ENCODE measurements at places on chromosomes 5 and 9.

GRCh38 chr5:88930335-88930734 is 47.4 kb upstream of the MEF2C start:
- no peak for DNase-seq

- no peak for DNase-seq
Measured at GRCh38 chr5:119417891-119418605, 34.2 kb upstream of the HSD17B4 start.

GRCh38 chr9:129731477-129732085 is 21.3 kb downstream of the PTGES start:
- DNase-seq = no peak

DNA sequence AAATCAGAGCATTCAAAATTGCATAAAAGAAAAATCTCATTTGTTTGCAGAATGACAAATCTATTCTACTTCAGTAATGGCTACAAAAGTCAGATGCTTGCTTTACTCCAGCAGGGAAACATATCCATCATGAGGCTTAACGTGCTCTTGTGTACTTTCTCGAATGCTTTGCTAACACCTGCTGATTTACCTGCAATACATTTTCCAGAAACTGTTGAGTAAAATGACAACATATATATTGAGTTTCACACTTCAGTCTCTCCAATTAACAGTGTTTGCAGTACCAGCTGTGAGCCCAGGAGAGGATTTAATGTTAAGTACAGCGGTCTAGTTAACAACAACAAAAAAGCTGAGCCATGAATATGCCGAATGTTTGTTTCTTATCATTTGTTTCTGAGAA is 391.5 kb upstream of the SMC2 start:
- DNase-seq = no peak

DNA sequence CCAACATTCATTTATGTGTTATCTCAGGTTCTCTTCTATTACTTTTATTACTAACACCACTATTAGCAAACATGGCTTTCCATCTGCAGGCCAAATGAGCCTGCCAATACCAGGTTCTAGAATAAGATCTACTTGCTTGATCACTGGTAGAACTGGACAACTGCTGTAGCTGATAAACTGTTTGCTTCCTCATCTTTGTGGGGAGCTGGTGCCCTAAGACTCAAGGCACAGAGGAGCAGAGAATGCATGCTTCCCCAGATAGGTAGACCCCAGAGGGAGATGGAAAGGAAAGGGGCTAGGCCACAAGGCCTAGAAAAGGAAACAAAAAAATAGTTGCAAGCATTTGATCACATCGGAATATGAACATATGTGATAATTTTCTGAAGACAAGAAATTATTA is 30.7 kb upstream of the AUH start:
- DNase-seq = no peak

- no peak for DNase-seq
Measured at GRCh38 chr9:84711936-84712335, 42.4 kb downstream of the NTRK2 start.

- DNase-seq = no peak
Measured at GRCh38 chr5:96151891-96152290, 190.2 kb upstream of the ELL2 start.

- no peak for DNase-seq
Measured at GRCh38 chr9:127155314-127155960, 33.0 kb upstream of the ANGPTL2 start.

- DNase-seq = no peak
Measured at GRCh38 chr9:37925006-37925405, 21.1 kb upstream of the SLC25A51 start.

GRCh38 chr5:138594305-138595058 is 19.3 kb upstream of the HSPA9 start:
- DNase-seq = no peak

DNA sequence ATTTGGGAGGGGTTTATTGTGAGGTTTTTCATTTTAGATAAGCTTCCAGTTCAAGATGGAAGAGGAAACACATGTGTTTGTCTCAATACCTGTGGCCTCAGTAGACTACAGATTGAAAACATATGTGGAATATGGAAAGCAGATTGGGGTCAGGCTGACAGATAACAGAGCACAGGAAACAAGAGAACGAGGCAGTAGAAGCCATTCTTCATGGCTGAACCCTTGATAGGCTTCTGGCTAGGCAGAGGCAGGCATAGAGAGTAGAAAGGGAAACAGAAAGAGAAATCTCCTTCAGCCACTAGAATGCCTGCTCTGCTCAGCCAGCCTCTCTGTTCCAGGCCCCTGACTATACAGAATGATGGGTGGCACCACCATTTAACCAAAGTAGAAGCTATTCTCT is 152.5 kb downstream of the MUSK start:
- DNase-seq = no peak

DNA sequence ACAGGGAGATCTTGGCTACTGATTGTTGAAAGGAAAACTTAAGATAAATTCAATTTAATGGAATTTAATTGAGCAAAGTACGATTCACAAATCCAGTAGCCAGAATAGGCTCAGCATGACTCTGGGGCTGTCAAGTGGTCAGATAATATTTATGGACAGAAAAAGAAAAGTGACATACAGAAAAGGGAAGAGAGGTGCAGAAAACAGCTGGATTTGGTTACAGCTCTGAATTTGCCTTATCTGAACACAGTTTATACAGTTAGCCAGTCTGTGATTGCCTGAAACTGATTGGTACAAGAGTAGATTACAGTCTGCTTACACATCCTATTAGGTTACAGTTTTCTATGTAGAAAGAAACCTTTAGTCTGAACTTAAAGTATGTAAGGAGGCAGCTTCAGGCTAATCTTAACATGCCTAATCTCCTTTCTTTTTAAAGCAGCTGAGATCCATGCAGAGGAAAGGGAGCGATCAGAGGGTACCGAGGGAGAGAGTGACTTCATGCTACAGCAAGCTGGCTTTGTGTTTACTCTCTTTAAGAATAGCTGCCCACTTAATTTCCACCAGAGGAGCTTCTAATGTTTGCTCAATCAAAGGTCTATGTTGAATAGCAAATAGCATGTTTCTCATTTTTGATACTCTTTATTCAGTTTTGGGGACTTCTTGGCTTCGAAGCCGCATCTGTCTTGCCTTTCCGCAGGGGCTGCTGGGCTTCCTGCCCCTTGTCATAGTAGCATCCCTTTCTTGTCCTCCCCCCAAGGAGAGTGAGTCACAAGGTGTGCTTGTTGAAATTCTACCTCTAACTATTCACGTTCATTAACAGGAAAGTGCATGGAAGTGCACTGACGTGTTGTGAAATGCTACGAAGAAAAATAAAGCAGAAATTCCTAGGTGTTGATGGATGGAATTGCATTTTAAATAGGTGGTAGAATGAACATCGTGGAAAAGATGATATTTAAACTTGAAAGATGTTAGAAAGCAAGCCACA is 761.2 kb downstream of the TAF11L14 start:
- DNase-seq = no peak

- no peak for DNase-seq
Measured at GRCh38 chr9:35574578-35575122, 30.4 kb upstream of the TESK1 start.

GRCh38 chr5:160434022-160434531 is 12.4 kb downstream of the PTTG1 start:
- no peak for DNase-seq

- no peak for DNase-seq
Measured at GRCh38 chr9:33881635-33882034, 64.7 kb downstream of the UBE2R2 start.

- DNase-seq = no peak
Measured at GRCh38 chr5:5615569-5615968, 193.1 kb downstream of the ICE1 start.

DNA sequence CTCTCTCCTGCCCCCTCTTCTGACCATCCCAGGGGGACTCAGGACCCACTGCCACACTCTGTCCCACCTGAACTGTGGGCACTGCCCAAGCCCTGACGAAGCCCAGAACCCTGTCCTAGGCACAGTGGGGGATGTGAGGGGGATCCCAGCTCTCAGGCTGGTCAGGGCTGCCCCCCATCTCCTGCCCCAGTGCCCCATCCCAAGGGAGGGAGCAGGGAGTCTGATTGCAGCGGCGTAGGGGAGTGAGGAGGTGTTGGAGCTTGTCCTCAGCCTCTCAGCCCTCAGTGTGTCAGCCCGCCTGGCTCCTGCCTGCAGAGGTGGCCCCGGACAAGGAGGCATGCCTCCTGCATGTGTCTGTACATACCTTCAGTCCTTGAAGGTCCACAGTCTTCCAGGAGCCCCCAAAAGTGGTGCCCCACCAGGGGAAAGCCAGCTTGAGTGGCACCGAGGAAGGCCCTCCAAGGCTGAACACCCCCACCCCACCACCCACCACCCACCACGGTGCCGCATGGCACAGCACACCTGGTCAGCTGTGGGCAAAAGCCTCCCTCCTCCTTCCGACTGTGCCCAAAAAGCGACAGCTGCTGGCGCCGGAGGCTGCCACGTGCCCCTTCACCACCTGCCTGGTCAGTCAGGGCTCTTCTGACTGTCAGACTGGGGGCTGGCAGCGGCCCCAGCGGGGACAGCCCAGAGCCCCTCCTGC is 930 bp downstream of the SARDH start:
- no peak for DNase-seq

DNA sequence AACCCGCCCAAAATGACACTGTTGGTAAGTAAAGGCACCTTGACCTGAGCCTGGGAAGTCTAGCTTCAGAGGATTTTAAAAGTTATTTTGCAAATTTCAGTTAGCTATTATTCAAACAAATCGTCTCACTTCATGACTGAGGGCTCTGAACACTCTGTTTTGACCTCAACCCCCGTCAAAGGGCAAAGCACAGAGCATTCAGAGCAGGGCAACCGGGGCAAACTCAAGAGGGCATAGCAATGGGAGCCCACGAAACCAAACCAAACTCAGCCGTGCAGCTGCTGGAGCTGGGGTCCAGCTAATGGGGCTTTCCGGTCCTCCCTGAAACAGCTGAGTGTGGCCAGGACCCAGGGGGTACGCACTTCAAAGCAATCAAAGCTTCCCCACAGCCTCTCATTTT is 1.6 kb downstream of the C9 start:
- no peak for DNase-seq

DNA sequence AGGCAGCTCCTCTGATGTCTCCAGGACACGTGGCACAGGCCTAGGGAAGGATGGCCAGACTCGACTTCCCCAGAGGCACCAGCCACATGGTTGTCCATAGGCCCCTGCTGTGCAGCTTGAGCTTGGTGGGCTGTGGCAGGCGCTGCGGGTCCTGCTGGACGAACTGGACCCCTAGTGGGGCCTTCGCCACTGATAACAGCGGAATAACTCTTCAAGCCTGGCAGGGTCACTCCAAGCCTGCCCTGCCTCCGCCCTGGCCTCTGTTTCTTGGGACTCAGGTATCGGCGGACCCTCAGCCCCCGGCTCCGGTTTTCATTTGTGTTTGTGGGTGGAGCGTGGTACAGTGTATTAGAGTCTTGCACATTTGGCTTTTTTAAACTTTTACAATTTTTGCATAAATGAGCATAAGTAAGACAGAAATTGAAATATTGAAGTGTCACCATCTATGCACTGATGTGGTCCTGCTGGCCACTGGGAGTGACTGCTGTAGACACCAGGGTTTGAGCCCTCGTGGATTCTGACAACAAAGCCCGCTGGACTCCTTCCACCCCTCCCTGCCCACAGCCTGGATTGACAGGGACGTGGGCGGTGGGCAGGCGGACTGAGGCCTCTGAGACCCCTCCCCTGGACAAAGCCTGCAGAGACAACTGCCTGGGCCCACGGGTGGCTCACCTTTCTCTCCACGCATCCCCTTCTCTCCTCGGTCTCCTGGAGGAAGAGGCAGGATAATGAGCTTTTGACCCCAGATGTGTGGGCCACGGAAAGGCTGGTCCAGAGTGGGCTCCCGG is 3.8 kb downstream of the FCN1 start:
- DNase-seq = no peak

- no peak for DNase-seq
Measured at GRCh38 chr5:171476701-171477100, 57.3 kb downstream of the FGF18 start.

GRCh38 chr5:82873452-82873851 is 203.7 kb downstream of the TMEM167A start:
- DNase-seq = no peak

- no peak for DNase-seq
Measured at GRCh38 chr9:101650142-101650541, 55.4 kb upstream of the PPP3R2 start.

DNA sequence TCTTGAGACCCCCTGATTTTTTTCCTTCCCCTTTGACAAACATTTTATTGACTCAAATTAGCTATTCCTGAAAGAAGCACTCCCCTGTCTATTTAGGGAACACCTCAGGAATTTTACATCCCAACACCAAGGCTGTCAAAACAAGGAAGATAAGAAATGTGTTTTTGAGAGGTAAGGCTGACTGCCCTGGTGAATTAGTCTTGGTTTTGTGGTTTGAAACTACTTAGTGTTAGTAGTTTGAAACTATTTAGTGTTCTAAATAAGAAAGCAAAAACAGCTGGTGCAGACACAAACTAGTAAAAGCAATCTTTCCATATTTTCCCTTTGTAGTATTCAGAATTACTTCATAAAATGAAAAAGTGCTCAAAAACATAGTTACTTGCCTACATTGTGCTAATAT is 120.7 kb downstream of the PCSK1 start:
- no peak for DNase-seq

GRCh38 chr9:92654481-92655301 is 15.2 kb downstream of the IPPK start:
- DNase-seq = no peak

- DNase-seq = no peak
Measured at GRCh38 chr5:115320006-115320405, 23.6 kb upstream of the CCDC112 start.

- no peak for DNase-seq
Measured at GRCh38 chr5:132491368-132492364, 1.1 kb upstream of the IRF1 start.

- no peak for DNase-seq
Measured at GRCh38 chr9:111003182-111003581, 35.1 kb downstream of the LPAR1 start.

DNA sequence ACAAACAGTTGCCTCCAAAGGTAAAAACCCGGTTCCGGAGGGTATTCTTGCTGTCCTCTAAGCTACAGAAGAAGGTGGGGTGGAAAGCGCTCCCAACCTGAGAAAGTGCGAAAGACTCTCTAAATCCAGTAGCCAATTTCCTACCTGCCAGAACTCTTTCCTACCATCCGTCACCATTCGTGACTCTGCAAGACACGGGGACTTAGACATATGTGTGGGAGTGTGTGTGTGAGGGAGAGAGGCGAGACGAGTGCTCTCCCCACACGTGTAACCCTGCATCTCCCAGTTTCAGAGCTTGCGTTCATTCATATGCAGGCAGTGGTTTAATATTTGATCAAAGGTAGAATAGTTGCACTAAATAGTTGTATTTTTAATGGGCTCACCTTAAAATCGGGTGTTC is 473 bp upstream of the GABRA1 start:
- no peak for DNase-seq

- no peak for DNase-seq
Measured at GRCh38 chr9:93318480-93318879, 133.0 kb upstream of the FAM120A start.

DNA sequence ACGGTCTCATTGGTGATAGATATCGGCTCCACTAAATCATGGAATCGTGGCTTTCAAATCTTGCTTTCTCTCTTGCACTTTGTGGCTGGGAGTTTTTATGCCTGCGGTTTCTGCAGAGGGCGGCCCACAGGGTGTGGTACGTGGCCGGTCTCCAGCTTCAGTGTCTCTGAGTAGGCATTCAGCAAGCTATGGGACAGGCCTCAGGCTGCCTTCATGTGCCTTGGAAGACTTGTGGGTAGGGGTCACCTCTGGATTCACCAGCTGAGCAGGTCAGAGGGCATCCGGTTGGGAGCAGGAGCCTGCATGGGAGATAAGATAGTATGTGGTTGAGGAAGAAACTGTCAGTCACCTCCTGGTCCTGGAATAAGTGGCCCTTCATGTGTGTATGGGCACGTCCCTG is 47.7 kb downstream of the AMBP start:
- DNase-seq = no peak

- no peak for DNase-seq
Measured at GRCh38 chr9:95182854-95183563, 134.5 kb downstream of the FANCC start.

Data from stimulated activated CD8-positive, alpha-beta memory T cell treated with anti-CD3 and anti-CD28 coated beads, Interleukin-15, amount 100 ng/mL, for 48 hours (primary cell).